ENCODE measurements at places on chromosomes 5 and 9.

GRCh38 chr9:109989296-109989695 is 209.3 kb downstream of the PALM2AKAP2 start:
- no peak for DNase-seq

DNA sequence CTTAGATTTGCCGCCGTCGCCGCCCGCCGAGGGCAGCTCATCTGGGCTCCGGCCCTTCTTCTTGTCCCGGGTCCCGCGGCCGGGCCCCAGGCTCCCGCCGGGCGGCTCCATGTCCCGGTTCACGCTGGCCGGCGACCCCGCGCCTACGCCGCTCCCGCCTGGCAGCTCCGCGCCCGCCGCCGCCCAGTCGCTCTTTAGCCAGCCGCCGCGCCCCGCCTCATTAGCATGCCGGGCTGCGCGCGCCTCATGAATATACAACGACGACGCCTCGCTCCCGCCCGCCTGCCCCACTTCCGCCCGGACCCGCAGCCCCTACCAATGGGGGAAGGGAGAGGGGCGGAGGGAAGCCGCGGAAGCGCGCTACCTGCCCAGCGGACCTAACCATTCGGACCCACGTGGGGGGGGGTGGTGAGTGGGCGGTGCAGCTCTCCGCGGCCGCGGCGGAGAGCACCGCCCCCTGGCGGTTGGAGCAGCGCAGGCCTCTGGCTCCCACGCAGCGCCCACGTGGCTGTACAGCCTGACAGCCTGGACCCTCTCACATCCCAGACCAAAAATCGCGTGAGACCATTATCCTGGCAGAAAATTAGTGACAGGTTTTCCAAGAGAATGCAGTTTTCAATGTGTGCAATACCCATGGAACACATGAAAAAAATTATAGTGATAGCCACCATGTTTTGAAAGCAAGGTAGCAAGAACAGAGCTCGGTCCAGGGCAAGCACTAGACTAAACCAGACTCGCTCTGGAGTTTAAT is at the start of gene DIAPH1:
TSS of gene DIAPH1 (minus strand) at position 197 of the 751 bp plus-strand sequence. CDS start at position 111, 86 bp downstream.
- peak; percentile 96 for DNase-seq

DNA sequence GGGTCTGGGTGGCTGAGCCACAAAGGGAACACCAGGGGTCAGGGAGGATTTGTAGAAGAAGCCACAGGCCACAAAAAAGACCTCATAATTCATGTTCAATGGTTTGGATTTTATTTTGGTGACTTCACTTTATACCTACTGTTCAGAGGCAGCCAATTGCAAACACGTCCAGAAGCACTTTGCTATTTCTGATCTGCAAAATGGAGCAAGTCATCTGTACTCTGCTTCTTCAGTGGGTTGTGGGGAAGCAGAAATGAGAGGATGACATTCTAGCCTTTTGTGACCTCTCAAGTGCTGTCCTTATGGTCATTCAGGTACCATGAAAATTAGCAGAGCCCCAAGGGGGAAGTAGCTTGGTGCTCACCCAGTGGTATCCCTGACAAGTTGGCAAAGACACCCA is 2.5 kb upstream of the KCNIP1 start:
- DNase-seq, result no peak

GRCh38 chr5:123209502-123210027 is 120.5 kb downstream of the PRDM6 start:
- DNase-seq, result no peak

DNA sequence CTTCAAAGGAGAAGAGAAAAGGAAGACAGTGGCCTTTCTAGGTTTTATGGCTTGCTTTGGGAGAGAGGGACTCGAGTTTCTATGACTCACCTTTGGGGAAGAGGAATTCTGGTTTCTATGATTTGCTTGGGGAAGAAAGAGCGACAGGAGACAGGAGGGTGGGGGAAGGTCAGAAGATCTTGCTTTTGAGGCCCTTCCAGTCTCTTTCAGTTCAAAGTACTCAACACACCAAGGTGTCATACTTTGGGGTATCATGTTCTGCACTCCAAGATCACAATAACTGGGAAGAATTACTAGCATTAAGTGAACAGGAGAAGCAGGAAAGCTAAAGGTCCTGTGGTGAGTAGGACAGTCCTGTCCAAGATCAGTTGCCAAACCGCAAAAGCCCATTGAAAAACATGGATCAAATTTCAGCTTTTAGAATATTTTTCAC is 324.5 kb downstream of the ARHGEF28 start:
- DNase-seq, result no peak

- DNase-seq, result no peak
Observed at GRCh38 chr9:87765521-87765920, 39.6 kb downstream of the CTSL start.

GRCh38 chr5:149387081-149387631 is 8.1 kb upstream of the IL17B start:
- no peak for DNase-seq
